Activated CD4-positive, alpha-beta T cell treated with anti-CD3 and anti-CD28 coated beads, Interleukin-2, amount 50 U/mL, for 1 hour (primary cell): ENCODE measurements at places on chromosomes 11 and 22.

DNA sequence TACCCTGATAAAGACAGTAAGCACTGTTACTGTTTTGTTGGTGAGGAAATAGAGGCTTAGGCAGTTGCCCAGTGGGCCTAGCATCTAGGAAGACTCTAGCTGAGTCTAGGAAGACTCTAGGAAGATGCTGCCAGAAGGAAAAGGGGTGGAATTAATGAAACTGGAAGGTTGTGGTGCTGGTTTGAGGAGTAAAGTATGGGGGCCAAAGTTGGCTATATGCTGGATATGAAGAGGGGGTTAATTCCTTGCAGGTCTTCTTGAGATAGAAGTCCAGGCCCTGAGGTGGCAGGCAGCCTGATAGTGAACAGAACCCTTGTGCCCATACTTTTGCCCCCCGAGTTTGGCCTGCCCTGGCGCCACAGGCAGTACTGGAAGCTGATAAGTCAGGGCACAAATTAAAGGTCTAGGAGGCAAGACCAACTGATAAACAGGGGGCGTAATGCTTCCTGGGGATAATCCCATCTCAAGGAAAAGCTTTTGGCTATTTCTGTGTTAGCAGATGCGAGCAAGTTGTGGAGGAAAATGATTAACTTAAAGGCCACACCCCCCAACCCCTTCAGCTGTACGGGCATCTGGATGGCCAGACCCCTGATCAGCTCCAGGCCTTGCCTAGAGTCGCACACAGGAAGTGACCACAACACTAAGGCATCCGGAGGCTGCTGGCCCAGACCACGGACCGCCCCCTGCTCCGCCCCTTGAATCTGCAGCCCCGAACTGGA, 3.1 kb downstream of the ILK start:
- DNase-seq = peak; percentile 27

GRCh38 chr11:111194860-111195568, 50.5 kb upstream of the POU2AF2 start:
- DNase-seq = no peak

DNA sequence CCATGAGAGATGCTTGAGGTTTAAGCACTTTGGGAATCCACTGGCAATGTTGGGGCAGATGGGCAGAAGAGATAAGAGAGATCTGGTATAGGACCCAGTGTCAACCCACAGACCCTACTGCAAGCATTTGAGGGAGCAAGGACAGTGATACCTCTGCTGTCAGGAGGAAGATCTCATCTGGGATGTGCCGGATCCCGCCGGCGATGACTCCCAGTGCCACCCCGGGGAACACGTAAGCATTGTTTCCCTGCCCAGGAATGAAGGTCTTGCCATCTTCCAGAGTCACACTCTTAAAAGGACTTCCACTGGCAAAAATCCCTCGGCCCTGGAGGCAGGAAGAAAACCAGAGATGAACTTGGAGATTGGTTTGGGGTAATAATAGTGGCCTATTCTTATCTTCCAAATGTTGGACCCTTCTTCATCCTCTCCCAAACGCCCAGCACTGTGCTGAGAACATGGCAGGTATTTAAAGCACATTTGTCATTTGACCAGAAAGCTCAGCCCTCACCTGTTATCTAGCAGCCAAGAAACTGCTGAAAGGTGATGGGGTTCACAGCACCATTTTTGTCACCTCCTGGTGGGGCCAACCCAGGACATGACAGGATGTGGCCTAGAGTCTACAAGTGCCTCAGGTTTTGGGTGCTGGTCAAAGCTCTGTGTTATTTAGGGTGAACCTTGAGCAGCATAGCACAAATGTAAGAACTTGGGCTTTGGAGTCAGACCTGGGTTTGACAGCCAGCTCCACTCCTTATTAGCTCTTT, 71.7 kb downstream of the CCDC81 start:
- DNase-seq = no peak

DNA sequence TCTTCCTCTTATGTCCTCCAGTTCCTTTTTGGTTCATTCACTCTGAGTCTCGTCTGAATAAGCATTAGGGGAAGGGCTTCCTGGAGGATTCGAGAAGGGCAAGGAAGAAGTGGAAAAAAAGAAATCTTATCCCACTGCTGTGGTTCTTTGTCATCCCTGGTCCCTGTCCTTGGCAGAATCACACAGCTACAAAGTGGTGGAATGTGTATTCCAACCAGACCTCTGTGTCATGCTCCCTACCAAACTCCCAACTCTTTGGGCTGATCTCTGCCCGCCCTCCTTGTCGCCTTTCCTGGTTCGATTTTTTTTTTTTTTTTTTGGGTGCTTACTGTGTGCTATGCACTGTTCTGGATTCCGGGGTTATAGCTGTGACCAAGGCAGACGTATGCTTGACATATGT, 61.0 kb downstream of the TEAD1 start:
- no peak for DNase-seq

GRCh38 chr11:95229993-95230809, 801 bp downstream of the SESN3 start:
- peak; percentile 13 for DNase-seq

- DNase-seq = peak; percentile 66
These were observed 1.9 kb downstream of the SLC43A3 start for GRCh38 chr11:57424792-57425564.

GRCh38 chr11:71545405-71545966, 2.7 kb upstream of the KRTAP5-9 start:
- no peak for DNase-seq

DNA sequence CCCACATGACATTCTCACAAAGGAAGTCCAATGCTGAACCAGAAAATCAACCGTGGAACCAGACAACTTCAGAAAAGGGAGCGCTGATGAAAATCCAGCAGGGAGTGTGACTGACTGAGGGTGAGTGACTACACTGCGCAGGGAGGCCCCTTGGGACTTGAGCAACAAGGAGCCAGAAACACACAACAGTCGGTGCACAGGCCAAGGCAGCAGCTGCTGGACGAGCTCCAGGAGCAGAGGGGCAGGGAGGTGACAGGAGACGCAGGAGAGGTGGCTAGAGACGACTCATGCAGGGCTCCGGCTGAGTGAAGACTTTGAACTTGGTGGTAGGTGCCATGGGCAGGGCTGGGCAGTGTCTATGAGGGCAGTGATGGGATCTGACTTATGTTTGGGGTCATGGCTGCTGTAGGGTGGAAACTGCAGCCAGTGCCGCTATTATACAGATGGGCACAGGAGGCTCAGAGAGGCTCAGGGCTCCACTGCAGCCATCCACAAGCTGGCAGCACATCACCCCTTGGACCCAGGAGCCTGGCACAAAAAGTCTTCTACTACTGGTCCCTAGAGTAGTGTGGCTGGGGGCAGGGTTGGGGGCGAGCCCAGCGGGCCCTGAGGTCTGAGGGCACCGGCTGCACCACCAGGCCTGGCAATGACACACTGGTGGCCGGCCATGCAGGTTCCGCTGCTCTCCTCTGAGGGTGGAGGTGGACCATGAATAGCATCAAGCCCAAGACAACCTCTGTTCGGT, 10.3 kb upstream of the FADD start:
- no peak for DNase-seq

- DNase-seq = no peak
These were observed 136.8 kb downstream of the CD44 start for GRCh38 chr11:35275786-35276170.
